Right cardiac atrium (tissue), 5 donors: ENCODE measurements at places on chromosomes 6 and 20. TPM values are rescaled to one million over a fixed set of nuclear protein-coding genes. Genes with fewer than 3 reads are reported as not detected.

The SYCP2 gene
- 1.6 TPM for total RNA-seq

The BACH2 gene
- 1.5 TPM for total RNA-seq

The CDSN gene
- not detected for total RNA-seq

The ABHD16B gene
- total RNA-seq = not detected

The ACTL10 gene
- total RNA-seq = 0.33 TPM

The IL17F gene
- total RNA-seq = not detected

The BANF2 gene
- total RNA-seq = not detected

The CYP24A1 gene
- not detected for total RNA-seq

The LAMA2 gene
- total RNA-seq = 176 TPM

The SERAC1 gene
- total RNA-seq = 7.0 TPM

The TMC2 gene
- not detected for total RNA-seq

The GSTA2 gene
- not detected for total RNA-seq

DNA sequence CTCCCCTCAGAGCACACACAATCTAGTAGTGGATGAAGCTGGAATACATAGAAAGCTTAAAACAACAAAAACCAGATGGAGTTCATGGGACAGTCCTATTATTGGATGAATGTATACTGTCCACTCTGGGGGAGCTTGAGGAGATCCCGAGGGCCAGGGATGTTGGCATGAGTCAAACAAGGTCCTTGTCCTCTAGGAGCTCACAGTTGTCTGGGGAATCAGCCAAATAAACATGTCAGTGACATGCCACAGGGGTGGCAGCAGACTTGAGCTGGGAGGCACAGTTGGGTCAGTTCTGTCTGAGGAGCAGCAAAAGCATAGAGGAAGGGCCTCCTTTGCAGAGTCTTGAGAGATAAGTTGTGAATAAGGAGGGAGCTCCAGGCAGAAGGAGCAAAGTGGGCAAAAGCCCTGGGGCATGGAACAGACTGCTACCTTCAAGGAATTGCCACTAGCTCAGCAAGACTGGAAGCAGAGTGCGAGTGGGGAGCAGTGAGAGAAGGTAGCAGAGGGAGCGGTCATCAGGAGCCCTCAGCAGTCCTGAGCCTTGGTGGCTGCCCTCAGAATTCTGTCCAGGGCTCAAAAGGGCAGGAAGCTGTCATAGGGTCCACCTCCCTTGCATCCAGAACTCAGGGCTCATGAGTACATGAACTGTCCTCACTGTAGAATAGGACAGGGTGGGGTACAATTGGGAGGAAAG lies 22.1 kb downstream of the L3MBTL1 start:
- DNase-seq = no peak

DNA sequence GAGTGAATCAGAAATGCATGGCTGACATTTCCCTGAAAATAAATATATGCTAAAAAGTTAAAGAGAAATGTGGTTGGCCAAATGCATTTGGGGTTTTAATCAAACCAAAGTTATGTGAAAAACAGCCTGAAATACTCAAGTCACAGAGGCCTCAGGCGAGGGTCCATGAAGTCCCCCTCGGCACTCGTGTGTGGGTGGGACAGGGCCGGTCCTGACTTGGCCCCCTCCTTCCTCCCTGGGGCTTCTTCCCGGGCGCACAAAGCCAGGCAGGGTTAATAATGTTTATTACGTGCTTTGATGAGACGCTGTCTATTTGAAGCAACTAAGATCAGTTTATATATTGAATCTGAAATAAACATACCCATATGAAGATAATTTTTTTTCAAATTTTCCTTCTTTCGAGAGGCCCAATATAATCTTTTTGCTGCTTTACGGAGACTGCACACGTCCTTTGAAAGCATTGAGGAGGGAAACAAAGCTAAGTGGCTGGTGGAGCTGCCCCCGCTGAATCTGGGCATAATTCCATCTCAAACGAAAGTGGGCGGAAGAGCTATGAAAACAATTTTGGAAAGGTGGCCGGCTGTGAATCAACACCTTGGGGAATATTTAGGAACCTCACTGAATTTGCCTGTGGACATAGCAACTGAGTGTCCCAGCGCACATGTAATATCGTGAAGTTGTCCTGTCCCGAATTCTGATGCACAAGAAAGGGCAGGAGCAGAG lies 55.8 kb upstream of the SMOC2 start:
- DNase-seq = no peak

DNA sequence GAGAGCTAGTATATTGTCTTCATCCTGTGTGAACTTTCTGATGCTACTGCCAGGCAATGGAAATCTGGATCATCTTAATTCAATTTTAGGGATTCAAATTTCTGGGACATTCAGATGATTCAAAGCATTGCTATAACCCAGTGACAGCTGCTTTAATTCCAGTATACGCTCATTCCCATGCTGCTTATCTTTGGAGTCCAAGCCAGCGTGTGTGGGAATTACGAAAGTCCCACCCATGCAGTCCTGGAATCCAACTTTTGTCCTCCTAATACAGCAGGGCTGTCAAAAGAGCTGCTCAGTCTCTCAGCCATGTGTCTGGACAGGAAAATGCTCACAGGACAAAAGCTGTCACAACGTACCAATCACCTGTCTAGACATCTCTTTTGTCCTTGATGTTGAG lies 219.8 kb downstream of the LAMA2 start:
- peak; percentile 70 for DNase-seq

DNA sequence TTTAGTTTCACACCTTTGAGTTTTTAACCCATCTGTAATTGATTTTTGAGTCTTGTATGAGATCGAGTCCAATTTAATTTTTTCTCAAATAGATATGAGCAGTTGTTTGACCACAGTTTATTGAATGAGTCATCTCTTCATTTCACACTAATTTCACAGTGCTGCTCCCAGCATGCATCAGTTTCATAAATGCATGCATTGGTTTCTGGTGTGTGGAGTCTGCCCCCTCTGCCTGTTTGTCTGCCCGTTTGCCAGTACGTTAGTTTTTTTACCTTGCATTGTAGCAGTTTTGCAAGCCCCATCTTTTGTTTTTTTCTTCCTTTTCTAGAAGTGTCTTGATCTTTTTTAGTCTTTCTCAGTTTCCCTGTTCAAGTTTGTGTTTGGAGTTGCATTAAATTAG lies 11.9 kb downstream of the SLX4IP start:
- DNase-seq = no peak

- DNase-seq = no peak
Measured at GRCh38 chr6:13611715-13612114, 3.4 kb upstream of the NOL7 start.

GRCh38 chr20:46838011-46838410 lies 56.6 kb upstream of the EYA2 start:
- DNase-seq = no peak

DNA sequence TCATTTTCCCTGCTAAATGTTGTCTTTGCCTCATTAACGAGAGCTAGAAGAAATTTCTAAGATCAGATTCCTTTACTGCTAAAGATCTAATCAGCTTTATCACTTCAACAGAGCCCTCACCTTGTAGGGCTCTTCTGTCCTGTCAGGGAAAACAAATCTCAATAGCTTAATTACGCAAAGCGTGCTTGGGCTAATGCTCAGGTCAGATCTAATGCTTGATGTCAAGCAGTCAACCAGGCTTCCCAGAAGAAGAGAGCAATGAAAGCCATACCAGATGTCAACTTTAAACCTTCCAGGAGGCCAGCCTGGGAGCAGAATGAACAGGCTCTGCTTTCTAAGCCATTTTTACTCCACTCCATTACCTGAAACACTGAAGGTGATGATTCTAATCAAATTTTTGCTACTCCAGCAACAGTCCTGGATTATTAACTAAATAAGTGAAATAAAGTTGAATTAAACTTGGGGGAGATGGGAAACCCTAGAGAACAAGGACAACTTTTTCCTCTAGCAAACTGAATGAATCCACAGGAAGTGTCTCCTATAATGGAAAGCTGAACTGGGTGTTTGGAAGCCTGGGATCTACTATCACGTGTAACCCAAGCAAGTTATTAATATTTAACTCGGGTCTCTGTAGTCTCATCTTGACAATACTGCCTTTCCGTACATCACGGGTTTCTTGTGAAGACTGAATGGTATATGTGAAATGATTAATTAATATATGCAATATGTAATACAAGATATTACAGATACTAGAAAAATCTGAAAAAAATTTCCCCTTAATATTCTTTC lies 273.7 kb downstream of the PTPRK start:
- DNase-seq = no peak

GRCh38 chr6:143647732-143648131 lies 30.0 kb upstream of the PHACTR2 start:
- DNase-seq = no peak

GRCh38 chr6:322259-322930 lies 30.1 kb downstream of the DUSP22 start:
- no peak for DNase-seq

DNA sequence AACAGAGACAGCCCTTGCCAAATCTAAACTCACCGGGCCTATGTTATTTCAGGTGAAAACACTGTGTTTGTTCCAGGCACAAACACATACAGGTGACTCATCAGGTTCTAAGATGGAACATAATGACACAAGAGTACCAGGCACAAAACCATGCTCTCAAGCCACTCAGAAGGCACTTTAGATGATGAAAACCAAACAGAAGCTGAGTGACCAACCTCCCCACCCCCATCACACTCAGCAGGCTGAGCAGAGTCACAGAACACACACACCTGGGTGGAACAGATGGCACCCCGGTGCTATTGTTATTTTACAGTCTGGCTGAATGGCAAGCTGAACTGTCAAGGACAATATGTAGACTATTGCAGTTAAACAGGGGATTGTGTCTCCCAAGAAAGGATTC lies 20.6 kb upstream of the NKX2-2 start:
- no peak for DNase-seq

- DNase-seq = no peak
Measured at GRCh38 chr20:44952731-44953130, 7.5 kb downstream of the TOMM34 start.

- peak; percentile 59 for DNase-seq
Measured at GRCh38 chr20:50744143-50744792, 12.9 kb downstream of the PARD6B start.

- no peak for DNase-seq
Measured at GRCh38 chr6:85756982-85757381, 114.3 kb upstream of the SYNCRIP start.

GRCh38 chr20:42846784-42847490 lies 342.8 kb downstream of the PTPRT start:
- no peak for DNase-seq

DNA sequence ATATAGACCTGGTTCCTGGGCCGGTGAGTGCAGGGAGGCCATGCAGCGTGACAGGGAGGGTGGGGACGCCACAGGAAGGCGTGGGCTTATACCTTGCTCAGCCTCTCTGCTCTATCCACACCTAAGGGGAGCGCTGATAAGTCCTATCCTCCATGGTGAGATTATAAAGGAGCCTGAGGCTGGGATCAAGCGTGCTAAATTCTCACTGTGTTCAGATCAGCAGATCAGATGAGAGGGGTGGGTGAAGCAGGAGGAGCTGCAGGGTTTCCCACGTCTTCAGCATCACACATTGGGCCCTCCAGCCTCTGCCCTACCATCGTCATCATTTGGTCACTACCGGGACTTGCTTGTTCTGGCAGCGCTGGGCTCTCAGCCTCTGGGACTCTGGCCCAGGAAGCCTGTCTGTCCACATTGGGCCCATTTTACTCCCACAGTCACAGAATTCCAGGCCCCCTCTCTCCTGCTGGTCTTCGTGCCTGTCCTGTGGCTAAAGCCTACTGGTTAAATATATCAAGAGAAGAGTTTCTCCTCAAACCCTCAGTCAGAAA lies 29.1 kb upstream of the PDE10A start:
- no peak for DNase-seq

- DNase-seq = no peak
Measured at GRCh38 chr20:62487118-62487517, 11.3 kb upstream of the GATA5 start.

DNA sequence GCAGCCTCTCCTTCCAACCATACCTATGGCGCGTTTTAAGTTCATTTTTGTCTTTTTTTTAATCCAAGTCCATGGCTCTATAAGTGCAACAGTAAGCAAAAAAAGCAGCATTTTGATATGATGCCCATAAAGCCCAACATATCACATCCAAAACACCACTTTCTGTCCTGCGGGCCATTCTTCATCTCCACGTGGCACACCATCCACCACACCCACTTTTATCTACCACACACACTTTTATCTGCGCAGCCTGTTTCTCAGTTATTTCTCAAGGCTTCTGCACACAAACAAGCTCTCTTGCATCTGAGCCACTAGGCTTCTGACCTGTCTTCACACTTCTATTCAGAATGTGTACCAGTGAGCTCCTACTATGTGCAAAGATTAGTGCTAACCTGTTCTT lies 5.3 kb downstream of the GCLC start:
- DNase-seq = no peak

DNA sequence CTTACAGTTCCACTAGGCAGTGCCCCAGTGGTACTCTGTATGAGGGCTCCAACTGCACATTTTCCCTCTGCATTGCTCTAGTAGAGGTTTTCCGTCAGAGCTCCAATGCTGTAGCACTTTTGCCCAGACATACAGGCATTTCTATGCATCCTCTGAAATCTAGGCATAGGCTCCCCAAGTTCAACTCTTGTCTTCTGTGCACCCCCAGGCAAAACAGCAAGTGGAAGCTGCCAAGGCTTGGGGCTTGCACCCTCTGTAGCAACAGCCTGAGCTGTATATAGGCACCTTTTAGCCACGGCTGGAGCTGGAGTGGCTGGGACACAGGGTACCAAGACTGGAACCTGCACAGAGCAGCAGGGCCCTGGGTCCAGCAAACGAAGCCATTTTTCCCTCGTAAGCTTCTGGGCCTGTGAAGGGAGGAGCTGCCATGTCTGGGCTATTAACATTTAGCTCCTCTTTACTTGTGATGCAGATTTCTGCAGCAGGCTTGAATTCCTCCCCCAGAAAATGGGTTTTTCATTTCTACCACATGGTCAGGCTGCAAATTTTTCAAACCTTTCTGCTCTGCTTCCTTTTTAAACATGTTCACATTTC lies 596.2 kb upstream of the ADGRB3 start:
- no peak for DNase-seq

- no peak for DNase-seq
Measured at GRCh38 chr6:98581705-98582104, 252.7 kb upstream of the POU3F2 start.

GRCh38 chr6:158069800-158070195 lies 88.1 kb downstream of the SYNJ2 start:
- DNase-seq = no peak

DNA sequence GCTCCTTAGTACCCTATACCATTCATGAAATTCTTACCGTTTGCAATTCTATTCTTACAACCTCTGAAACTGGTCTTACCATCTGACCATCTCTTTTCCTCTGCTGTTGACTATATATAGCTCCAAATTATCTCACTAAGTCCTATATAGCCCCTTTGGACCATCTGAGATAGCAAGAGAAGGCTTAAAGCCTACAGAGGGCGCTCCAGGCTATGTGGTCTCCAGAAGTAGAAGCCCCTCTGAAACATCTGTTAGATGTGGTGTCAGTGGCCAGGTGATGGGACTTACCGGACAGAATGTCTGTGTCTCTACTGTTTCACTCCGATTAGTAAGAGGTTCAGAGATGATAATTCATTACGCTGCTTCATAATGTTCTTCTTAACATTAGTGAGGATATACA lies 140.7 kb upstream of the BMP2 start:
- no peak for DNase-seq

DNA sequence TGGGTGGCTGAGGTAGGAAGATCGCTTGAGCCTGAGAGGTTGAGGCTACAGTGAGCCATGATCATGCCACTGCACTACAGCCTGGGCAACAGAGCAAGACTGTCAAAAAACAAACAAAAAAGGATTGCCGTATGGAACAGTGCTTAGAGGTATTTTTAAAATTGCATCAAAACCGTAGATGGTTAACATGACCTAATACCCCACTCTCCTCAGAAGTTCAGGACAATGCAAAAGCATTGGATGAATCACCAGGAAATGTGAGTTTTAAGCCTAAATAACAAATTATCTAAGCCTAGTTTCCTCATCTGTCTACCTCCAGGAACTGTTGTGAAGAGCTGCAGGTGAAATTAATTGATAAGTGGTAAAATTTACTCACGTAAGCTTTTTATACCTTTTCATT lies 123.8 kb upstream of the ID4 start:
- DNase-seq = no peak
